Hypothalamus (tissue), 51 donors: ENCODE measurements at places on chromosomes 5 and 9.

DNA sequence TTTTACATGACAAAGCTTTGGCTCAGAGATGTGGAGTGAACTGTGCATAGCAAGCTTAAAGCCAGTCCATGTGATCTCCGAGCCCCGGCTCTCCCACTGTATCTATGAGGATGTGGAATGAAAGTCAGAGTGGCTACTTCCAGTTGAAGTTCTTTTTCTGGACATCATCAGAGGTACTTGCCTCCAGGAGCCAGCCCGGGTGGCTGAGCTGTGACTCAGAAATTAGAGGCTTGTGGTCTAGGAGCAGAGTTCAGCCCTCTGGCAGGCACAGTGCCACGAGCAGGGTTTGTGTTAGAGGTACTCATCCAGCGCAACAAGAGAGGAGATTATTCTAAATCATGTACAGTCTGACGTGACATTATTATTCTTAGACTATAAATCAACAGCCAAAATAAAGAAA lies 322.5 kb downstream of the CDK5RAP2 start:
- no peak for DNase-seq

DNA sequence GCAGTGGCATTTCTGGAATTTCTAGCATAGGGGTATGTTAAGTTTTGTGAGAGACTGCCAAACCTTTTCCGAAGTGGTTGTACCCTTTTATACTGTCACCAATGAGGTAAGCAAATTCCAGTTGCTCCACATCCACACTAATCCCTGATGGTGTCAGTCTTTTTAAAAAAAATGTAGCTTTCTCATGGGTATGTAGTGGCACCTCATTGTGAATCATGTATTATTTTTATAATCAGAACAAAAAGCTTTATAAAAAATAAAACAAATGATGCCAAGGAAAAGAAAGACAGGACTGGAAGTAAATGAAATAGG lies 93.4 kb upstream of the CLINT1 start:
- DNase-seq, result no peak

DNA sequence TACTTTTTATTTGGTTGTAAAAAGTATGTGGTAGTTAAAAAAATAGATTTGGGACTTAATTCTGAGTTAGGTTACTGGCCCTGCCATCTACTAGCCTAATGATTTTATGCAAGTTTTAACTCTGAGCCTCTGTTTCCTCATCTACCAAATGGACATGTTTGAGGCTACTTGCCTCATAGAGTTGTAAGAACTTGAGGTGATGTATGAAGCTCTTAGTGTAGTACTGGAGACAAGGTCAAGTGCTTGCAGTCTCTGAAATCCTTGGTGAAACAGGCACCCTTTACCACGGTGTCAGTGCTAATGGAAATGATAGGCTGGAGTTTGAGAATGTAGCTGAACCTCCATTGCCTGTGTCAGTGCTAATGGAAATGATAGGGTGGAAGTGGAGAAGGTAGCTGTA lies 15.3 kb downstream of the GPR107 start:
- no peak for DNase-seq

- no peak for DNase-seq
Observed at GRCh38 chr5:142977363-142978051, 207.3 kb downstream of the ARHGAP26 start.

DNA sequence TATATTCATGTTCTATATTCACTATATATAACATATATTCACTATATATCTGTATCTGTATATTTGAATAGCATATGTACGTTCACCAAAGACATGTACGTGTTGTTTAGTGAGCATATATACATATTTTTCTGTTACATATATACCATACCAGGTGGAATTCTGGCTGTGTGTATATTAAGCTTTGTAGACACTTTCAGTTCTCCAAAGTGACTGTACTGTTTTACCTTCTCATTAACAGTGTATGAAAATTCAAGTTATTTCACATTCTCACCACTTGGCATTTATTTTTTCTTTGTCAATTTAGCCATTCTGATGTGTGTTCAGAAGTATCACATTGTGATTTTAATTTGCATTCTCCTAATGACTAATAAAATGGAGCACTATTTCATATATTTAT lies 52.2 kb downstream of the DROSHA start:
- DNase-seq, result no peak

DNA sequence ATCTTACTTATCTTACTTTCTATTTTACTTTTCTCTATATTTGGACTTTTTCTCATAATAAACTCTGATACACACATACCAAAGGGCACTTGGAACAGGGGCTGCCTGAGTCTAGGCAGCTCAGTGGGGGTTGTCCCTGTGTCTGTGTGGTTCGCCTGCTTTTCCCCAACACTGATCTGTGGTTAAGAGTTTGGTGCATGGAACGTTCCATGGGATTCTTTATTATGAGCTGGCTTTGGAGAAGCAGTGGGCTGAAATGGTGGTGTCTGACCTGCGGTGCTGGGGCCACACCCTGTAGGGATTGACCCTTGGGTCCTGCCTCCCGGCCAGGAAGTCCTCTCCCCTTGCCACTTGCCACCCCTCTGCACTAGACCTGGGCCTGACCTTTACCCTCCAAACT lies 47.4 kb downstream of the ANKRD33B start:
- no peak for DNase-seq

DNA sequence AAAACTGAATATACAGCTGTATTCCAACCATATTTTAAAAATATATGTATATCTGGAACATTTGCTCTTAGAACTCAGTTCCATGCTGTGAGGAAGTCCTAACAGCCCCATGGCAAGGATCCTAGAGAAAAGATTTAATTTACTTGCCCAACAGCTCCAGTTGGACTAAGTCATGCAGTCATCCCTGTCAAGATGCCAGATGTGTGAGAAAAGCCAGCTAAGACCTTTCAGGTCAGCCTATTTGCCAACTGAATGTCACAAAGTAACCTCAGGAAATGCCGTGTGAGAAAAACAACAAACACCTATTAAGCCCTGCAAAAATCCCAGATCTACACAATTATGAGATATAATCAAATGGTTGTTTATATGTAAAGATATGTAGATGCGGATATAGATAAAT lies 416.3 kb downstream of the NR2F1-AS1 start:
- no peak for DNase-seq

- DNase-seq, result no peak
Observed at GRCh38 chr5:127187706-127188105, 102.9 kb upstream of the MEGF10 start.

DNA sequence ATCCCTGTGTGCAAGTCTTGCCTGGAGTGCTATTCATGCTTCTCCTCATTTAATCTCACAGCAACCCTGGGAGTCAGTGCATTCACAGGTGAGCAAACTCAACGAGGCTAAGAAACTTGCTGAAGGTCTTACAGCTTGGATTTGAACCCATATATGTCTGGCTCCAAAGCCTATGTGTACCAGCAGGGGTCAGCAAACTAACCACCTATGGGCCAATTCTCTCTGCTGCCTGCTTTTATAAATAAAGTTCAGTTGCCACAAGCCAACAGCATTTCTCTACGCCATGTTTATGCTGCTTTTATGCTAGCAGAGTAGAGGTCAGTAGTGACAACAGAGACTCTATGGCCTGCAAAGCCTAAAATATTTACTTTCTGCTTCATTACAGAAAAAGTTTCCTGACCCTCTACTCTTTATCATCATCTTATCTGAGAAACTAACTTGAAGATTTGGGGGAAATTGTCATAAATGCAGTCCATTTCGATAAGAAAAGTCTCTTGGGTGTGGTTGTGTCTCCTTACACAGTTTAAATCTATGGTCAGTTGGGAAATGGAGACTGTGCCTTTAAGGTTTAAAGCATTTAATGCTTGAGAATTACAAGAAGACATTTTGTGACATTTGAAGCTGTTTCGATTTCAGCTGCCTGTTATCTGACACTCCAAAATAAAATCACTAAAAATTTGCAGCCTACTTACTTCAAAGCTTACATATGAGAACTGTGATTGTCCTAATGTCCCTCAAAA lies 137.7 kb downstream of the PRELID2 start:
- DNase-seq, result no peak

DNA sequence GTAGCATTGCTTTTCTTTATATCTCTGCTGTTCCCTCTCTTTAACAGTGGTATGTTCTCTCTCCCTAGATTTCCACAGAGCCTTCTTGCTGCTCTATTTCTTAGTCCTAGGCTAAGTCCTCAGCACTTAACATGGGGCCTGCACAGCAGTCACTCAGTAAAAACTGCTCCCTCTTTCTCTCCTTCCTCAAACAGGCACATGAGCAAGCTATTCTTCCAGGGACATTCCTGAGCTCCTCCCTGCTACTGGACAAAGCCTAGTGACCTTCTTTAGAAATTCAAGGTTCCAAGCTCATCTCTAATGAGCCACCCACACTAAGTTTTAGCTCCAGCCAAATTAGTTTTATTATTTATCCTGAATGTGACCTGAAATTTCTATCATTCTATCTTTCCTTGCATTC lies 39.5 kb downstream of the TRIM32 start:
- DNase-seq, result no peak

GRCh38 chr5:173554989-173555705 lies 61.3 kb downstream of the BOD1 start:
- peak; percentile 13 for DNase-seq

GRCh38 chr5:152092580-152092979 lies 167.9 kb upstream of the GLRA1 start:
- DNase-seq, result no peak

DNA sequence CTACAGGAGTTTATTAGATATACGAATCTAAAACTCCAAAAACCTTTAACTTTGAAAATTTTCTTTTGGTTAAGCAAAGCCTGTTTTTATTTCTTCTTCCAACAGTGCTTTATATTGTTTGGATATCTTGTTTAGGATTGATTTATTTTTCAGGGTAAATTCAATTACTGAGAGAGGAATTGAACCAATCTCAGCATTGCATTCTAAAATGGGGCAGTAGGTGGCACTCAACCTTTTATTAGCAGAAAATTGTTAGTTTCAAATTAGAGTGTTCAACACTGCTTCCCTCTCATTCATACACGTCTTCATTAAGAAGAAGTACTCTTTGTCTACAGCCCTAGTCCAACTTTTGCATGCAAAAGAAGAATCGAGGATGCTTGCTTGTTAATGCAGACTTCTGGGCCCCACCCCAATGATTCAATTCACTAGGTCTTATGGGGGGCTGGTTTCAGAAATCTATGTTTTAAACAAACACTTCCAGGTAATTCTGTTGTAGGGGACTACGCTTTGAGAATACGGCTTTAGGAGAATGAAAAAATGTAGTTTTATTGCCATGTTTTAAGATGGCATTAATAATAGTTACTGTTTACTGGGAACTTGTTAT lies 26.6 kb downstream of the MRPL22 start:
- DNase-seq, result no peak

GRCh38 chr5:38921174-38921573 lies 75.4 kb downstream of the OSMR start:
- no peak for DNase-seq

- no peak for DNase-seq
Observed at GRCh38 chr5:58284886-58285285, 175.0 kb downstream of the PLK2 start.

DNA sequence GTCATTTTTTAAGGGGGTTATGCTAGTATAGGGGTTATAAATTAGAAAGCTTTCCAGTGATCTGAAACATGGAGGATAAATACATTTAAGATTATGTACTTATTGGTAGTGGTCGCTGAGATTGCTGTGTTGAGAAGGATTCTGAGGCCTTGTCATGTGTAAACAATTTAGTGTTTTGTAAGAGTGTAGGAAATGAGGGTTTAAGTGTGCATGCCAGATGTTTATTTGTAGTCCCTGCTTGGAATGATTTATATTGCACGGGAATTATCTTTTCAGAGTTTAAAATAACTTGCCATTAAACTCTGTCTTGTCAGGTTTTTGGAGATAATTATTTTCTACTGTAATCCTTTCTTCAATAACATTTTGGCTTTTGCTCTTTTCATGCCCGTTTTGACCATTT lies 19.4 kb downstream of the ZNF618 start:
- DNase-seq, result no peak

DNA sequence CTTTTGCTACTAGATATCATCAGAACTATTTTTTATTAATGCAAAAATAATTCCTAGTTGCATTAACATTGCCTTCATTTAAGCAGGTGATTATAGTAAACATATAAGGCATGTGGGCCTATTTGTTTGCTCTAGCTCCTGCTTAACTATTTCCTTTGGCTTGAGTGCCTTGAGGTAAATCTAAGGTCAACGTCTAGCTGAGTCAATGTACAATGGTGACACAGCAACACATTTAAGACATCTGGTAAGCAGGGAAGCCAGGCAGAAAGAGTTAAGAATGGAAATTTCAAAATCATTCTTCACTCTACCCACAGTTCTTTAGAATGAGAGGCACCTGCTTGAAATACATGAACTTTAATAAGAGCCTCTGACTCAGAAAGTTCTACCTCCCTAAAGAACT lies 111.9 kb upstream of the FST start:
- DNase-seq, result no peak

GRCh38 chr5:167939686-167940085 lies 351.8 kb upstream of the WWC1 start:
- no peak for DNase-seq

GRCh38 chr9:105059252-105059651 lies 131.3 kb upstream of the ABCA1 start:
- DNase-seq, result no peak

GRCh38 chr9:111250875-111251842 lies 78.9 kb downstream of the OR2K2 start:
- DNase-seq, result no peak

DNA sequence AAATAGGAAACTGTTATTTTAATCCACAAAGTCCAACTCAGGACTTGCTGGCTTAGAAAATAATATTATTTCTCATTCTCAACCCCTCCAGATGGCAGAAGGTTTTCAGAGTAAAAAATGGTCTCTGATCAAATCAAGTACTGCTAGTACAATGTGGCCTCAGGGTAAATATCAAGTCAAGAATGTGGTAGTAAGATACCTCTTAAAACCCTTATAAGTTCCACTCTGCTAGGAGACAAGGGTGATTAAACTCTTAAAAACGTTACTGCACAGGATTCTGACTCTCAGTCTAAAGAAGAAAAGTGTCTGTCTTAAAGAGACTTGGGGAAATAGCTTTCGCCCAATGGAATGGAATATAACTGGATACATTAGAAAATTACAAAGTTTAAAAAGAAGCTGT lies 120.8 kb upstream of the PDE4D start:
- no peak for DNase-seq

- DNase-seq, result no peak
Observed at GRCh38 chr9:128675382-128675781, 13.6 kb upstream of the SET start.

GRCh38 chr5:173615884-173616576 lies 420 bp downstream of the BOD1 start:
- no peak for DNase-seq

DNA sequence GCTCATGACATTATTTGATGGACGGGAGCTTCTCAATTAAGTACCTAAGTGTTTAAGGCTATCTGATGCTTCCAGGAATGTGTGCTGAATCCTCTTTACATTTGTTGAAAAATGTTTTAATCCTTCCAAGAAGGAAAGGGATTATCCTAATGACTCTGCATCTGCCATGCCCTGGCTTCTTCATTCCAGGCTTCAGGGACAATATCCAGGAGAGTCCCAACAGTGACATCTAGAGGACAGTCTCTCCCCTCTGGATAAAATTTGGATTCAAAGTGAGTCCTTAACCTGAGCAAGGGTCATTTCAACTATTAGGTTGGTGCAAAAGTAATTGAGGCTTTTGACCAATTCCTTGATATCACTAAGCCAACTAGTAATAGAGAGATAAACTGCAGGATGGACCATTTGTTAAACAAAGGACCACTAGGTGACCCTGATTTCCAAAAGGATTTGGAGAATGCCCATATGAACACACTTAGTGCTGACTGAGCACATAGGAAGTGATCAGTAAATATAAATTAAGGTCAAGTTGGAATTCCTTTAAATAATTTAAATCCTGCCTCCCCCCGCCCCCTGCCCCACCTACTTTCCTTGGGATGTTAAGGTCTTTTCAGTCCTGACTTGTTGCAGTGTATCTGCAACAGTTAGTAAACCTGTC lies 19.1 kb downstream of the TNFSF8 start:
- no peak for DNase-seq
